ENCODE measurements at places on chromosomes 16 and 17.

DNA sequence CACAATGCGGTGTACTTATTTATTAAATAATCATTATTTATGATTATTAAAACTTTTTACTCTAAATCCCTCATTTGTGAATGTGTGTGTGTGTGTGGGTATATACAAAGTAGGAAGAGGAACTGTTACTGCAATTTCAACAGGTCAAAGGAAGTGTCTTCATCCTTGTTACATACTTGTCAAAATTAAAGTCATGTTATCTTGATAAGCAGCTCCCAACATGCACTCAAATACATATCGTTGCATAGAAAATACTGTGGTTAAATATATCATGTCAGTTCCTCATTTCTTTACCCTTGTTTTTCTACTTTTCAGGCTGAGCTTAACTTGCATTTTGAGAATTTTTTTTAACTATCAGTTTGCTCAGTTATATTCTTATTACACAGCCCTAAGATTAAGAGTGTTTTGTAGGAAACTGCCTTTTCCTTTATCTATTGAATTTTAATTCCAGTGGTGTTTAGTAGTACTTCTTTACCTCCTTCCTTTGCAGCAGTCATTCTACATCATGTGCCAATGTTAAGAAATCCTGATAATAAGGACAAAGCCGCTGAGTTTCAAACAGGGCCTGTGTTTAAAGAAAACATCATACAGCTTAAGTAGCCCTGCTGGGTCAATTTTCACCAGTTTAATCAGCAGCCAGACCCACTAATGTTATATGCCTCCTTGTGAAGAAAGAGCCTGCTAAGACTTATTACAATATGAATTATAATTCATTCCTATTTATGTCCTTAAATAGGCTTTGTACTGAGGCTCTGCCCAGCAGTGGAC, 7.2 kb downstream of the EFCAB5 start:
- DNase-seq, result no peak

DNA sequence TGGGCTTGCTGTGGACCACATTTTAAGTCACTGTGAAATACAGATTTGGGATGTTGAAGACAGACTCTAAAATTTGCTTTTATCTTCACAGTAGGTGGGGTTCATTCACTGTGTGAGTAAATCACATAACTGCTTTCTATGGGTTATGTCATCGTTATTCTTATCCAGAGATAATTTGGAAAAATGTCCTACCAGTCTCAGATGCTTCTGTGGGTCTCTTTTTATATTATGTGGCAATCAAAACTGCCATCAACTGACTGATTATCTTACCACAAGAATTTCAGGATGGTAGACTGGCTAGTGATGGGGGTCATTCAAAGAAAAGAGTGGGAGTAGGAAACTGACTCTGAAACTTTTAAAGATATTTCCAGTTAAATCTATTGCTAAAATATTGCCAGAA, 3.1 kb downstream of the HSBP1 start:
- no peak for DNase-seq

DNA sequence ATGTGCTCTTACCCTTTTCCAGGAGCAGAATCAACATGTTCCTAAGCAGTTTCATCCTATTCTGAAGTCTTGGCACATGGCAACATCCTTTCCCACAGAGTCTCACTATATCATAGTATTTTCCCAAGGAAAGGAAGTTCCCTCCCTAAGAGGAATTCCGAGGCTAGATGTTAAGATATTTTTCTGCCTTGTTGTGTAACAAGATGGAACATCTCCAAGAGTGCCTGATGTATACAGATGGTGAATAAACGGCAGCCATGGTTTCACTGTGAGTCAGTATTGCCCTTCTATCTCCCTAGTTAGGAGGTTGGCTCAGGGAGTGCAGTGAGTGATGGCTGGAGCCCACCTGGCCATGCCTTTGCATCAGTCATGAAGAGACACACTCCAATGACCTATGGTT, 48.2 kb downstream of the SPACA3 start:
- DNase-seq, result no peak

DNA sequence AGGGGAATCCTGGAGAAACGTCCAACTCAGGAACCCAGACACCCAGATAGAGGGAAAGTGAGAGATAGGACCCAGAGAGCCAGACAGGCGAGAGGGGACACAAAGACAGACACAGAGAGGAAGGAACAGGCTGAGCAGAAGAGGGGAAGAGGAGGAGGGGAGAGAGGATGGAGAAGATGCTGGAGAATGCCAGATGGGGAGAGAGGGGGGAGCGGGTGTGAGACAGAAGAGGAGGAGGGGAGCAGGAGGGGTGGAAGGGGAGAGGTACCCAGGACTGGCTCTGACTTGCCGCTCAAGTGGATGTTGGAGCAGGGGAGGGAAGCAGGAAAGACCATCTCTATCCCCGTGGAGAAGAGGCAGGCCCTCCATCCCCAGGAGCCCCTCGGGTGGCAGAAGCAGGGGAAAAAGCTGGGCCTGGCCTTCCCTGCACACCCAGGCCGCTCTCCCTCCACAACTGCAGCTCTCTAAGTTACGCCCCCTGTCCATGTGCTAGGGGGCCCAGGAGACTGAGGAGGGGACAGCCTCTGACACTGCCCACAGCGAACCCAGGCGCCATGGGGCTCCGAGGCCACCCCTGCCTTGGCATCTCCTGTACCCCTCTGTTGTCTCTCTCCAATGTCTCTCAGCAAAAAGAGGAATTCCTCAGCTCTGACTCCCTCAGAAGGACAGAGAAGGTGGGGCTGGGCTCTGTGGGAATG, 4.8 kb downstream of the PPP1R9B start:
- DNase-seq, result peak; percentile 28

DNA sequence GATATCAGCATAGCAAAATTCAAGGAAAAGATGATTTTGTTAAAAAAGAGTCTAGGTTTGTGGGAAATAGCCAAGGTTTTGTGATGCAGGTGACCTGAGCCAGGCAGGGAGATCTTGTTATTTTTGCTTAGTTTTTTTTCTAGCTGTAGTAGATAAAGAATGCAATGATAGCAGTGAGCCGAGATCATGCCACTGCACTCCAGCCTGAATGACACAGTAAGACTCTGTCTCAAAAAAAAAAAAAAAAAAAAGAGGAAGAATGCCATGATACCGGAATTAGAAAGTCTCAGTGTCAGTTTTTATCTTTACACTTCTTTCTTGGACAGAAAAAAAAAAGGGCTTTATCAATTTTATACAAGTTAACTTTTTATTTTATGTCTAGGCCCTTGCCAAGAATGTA, 27.5 kb downstream of the TMEM238L start:
- no peak for DNase-seq

DNA sequence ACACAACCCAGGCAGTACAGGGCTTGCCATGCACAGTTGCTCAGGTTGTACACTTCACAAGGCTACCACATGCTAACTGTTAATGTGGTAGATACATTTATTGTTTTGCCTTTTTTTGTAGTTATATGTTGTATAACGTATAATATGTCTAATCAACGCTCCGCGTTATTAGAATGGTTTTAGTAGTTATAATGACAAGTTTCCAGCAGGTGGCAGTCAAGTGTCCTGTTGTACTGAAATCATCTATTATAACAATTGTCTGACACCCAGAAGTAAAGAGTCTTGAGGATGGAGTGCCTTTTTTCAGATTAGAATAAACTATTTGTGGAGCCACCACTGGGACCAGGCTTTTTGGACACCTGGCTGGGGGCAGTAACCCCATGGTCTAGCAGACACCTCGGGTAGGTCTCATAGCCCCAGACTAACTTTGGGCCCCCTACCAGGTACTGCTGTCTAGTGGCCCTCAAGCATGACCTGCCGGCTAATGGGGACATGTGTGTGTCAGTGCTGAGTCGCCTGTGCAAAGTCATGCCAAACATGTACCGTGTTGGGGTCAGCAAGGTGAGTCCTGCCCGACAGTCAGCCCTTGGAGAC, 32.8 kb downstream of the MYO15A start:
- DNase-seq, result no peak

DNA sequence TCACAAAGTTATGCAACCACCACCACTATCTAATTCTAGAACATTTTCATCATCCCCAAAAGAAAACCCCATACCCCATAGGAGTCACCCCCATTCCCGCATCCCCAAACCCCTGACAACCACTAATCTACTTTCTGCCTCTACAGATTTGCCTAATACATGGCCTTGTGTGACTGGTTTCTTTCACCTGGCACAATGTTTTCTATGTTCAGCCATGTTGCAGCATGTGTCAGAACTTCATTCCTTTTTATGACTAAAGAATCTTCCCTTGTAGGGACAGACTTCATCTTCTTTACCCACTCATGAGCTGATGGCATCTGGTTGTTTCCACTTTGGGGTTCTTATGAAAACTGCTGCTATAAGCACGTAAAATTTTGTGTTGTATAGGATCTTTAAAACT, 34.6 kb downstream of the CYTH1 start:
- no peak for DNase-seq

DNA sequence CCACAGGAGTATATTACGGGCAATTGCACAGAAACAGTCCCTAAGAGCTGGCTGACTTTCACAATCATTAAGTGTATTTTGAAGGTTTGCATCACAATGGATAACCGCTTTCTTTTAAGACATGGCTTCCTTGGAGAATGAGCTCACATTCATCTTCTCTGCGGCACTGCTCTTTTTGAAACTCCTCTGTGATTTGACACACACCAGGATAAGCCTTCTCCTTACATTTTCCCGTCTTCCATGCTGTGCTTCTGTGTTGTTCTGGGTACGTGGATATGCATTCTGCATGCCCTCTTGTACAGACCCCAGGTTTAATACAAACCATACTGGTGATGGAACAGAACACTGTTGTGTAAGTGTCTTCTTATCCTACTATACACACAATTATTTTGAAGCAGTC, 89.5 kb upstream of the METRNL start:
- DNase-seq, result no peak

- no peak for DNase-seq
These were observed 399.4 kb upstream of the C16orf82 start for GRCh38 chr16:26667307-26667706.

GRCh38 chr17:80773243-80773991, 218.2 kb upstream of the CHMP6 start:
- no peak for DNase-seq

DNA sequence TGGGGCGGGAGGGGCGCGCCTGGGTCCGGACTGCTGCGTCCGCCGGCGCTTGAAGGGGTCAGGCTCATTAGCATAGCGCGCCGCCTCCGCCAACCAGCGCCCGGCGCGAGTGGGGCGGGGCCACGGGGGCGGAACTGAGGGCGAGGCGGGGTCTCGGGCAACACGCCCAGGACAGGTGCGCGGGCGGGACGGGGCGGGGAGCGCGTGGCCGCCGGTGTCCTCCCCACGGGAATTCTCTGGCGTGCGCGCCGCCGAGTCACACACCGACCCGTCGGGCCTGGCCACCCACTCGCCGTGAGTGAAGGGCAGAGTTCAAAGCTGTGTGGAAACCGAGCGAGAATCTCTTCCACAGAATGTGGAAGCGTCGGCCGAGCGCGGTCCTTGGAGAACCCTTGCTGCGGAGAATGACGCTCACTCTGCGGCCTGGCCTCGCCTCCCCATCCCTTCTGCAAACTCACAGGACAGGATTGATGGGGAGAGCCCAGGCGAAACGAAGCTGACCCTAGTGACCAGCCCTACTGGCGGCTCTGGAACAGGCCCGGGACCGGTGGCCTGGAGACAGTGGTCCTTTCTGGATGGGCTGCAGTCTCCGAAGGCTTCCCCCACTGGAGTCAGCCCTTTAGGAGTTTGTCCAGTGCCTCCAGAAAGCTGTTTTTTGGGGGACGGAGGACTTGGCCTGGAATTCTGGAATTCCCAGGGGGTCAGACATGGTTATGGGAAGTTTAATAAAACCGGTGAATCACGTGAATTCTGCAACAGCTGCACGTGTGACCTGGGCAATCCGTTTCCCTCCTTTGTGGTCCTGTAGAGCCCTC, at the start of gene SNAI3:
TSS of gene SNAI3 (minus strand) at position 69 of the 815 bp plus-strand sequence. CDS start 101 bp downstream, outside the sequence.
- DNase-seq, result no peak

- no peak for DNase-seq
These were observed 34.5 kb downstream of the HSBP1 start for GRCh38 chr16:83842291-83842690.

- no peak for DNase-seq
These were observed 325.9 kb downstream of the SOX9 start for GRCh38 chr17:72446525-72447250.

- DNase-seq, result no peak
These were observed 23.0 kb downstream of the ADGRG5 start for GRCh38 chr16:57565461-57565860.

DNA sequence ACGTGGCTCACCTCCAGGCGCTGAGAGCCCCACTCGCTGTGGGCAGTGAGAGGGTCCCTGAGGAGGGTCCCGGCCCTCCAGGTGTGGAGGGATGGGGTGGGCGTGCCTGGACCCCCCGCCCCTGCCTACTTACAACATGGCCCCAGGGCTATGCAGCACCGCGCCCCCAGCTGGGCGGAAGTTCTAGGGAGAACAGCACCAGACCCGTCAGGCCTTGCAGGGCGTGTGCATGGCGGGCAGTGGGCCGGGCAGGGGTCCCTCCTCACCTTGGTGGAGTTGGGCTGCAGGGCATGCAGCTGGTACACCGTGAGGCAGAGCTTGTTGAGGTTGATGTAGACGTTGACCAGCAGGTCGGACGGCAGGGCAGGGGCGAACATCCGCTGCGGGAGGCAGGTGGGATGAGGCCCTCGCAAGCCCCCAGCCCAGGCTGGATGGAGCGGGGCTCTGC, 2.7 kb downstream of the SMIM22 start:
- DNase-seq, result no peak

- no peak for DNase-seq
These were observed 10.9 kb downstream of the CETP start for GRCh38 chr16:56972403-56973293.

GRCh38 chr16:69924777-69925191, 26.4 kb upstream of the CLEC18A start:
- DNase-seq, result no peak

DNA sequence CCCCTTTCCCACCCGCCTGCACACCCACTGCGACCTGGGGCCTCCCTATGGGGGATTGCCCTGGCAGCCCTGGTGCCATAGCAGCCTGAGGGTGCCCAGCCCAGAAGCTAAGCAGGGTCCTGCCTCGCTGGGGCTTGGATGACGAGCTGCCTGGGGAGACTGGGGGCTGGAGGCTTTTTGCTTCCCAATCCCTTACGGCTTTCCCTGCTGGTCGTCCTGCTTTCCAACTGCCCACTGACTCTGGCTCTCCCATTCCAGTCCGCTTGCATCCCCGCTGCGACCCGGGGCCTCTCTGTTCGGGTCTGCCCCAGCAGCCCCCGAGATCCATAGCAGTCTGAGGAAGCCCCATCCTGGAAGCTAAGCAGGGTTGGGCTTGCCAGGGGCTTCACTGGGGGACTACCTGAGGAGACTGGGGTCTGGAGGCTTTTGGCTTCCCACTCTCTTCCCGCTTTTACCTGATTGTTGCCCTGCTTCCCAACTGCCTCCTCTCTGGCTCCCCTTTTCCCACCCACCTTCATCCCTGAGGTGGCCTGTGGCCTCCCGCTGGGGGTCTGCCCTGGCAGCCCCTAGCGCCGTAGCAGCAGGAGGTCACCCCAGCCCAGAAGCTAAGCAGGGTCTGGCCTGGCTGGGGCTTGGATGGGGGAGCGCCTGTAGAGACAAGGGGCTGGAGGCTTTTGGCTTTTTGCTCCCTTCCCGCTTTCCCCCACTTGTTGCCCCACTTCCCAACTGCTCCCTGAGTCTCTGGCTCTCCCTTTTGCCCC, 2292.8 kb downstream of the TP53TG3F start:
- DNase-seq, result no peak

DNA sequence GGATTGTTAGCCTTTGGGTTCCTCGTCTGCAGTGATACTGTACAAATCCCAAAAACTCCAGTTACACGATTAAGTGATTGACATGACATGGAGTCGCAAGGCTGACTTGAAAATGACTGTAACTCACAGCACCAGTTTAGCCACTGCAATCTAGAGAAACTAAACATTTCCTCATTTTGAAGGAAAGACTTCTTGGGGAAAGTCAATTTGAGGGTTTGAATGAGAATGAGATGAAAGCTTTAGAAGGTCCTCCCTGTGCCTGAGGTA, 4.8 kb downstream of the BANP start:
- no peak for DNase-seq

GRCh38 chr16:26642047-26642664, 424.6 kb upstream of the C16orf82 start:
- DNase-seq, result no peak

All from NCI-H524 treated with DMSO at 0.1 percent for 48 hours (cell line).